CD4-positive, alpha-beta T cell treated with Interleukin-1 beta for 1 hour (primary cell): ENCODE measurements at places on chromosomes 1 and 21.

GRCh38 chr1:51504806-51505525 is 14.1 kb downstream of the EPS15 start:
- no peak for DNase-seq

DNA sequence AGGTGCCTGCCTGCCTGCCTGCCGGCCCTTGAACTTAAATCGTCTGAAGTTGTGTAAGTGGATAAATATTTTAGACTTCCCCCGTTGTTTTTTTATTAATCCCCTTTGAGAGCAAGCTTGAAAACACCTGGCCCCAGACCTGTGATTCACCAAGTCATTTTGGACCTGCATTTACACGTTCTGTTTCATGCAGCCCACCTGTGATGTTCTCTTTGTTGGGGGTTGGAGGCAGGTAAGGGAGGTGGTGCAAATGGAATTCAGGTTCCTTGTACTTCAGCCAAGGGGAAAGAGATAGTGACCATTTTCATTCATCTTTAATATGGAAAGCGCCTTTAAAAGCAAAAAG is 1.2 kb downstream of the SLC37A1 start:
- no peak for DNase-seq

DNA sequence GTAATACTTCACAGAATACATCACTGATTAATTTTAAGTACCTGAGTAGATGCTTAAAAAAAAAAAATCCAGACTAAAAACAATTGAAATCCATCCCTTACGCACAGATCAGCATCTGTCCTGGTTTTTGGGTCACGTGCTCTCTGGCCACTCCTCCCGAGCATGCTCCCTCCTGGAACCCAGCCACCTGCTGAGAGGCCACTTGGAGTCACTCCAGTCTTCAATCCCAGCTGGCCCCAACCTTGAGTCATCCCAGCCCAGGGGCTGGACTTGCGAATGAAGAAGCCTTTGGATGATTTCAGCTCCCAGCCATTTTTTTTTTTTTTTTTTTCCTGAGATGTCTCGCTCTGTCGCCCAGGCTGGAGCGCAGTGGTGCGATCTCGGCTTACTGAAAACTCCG is 8.9 kb downstream of the MAP1LC3C start:
- no peak for DNase-seq

- DNase-seq, result no peak
Measured at GRCh38 chr1:63946866-63947491, 173.2 kb downstream of the ROR1 start.

DNA sequence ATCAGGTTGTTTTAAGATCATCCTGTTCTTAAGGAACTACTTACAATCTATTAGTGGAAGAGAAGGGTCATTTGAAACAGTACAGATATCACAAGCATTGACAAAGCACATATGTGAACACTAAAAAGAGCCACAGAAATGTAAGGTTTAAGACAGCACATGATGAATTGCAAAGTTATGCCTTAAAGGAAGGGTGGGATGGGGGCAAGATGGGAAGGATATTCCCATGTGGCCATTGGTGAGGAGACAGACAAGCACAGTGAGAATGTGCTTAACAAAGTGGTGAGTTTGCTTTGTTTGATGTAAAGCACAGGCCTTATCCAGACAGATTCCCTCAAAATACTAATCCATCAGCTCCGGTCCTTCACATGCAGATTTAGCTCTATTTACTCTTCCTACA is 151.6 kb upstream of the IVNS1ABP start:
- DNase-seq, result no peak

DNA sequence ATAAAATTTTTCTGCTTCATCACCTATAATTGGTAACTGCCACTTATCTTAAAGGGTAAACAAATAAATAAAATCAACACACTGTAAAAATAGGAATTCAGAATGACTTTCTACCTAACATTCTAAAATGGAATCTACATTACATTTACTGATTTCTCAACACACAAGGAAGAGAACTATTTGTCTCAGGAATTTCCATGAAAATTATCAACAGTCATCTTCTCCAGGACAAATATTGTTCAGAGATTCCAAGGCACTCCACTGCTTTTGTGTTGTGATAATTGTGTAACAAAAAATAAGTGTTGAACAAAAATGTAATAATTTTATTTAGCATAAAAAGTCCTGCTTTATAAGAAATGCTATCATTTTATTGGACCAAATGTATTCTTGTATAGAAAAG is 7.3 kb downstream of the ODF2L start:
- DNase-seq, result no peak

GRCh38 chr1:195745189-195746010 is 862.8 kb downstream of the KCNT2 start:
- no peak for DNase-seq

- DNase-seq, result no peak
Measured at GRCh38 chr1:162328512-162328911, 48.1 kb downstream of the SPATA46 start.

- DNase-seq, result no peak
Measured at GRCh38 chr1:225448146-225448805, 20.4 kb upstream of the LBR start.

GRCh38 chr1:228393811-228394570 is 12.6 kb downstream of the TRIM11 start:
- no peak for DNase-seq

- no peak for DNase-seq
Measured at GRCh38 chr1:168845140-168845539, 116.1 kb upstream of the DPT start.

GRCh38 chr1:156124557-156125483 is 10.3 kb downstream of the LMNA start:
- DNase-seq, result peak; percentile 58

GRCh38 chr1:88321706-88322105 is 362.4 kb upstream of the PKN2 start:
- no peak for DNase-seq

DNA sequence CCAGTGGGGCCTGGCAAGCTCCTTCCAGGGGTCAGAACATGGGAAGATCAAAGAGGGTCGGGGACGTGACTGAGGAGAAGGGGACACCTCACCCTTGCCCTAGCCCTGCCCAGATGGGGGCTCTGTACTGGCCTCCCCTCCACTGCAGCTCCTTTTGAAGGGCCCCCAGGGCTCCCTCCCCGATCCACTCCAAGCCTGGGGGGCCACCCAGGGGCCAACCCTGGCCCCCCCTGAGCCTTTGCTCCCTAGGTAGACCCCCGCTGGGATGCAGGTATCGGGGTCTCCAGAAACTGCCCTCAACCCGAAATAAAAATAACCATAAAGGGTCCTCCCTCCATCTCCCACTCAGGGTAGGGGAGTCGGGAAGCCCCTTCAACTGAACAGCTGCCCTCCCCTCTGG is 37.4 kb upstream of the FAM131C start:
- DNase-seq, result no peak

- no peak for DNase-seq
Measured at GRCh38 chr1:193229136-193229535, 42.7 kb upstream of the B3GALT2 start.

DNA sequence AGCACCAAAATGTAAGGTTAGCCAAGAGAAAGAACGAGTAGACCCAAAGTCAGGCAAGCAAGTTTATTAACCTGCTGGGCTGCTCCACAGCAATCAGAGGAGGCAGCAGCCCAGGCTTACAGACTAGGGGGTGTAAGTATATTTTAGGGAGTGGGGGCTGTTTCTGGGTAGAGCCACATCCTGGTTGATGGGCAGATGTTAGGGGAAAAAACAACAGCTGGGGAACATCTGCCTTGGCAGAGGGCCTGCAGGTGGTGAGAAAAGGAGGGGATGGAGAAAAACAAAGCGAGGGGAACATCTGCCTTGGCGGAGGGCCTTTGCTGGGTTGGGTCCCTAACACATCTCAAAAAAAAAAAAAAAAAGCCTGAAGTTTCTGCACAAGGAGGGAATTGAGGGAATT is 9.7 kb upstream of the ZBTB48 start:
- no peak for DNase-seq

GRCh38 chr1:54803761-54804470 is 2.8 kb upstream of the TTC22 start:
- DNase-seq, result no peak

- DNase-seq, result no peak
Measured at GRCh38 chr1:233897325-233898162, 6.9 kb upstream of the SLC35F3 start.

- DNase-seq, result no peak
Measured at GRCh38 chr1:151729966-151730291, 8.6 kb downstream of the RIIAD1 start.

GRCh38 chr1:110502402-110503151 is 16.4 kb downstream of the KCNA10 start:
- DNase-seq, result peak; percentile 7

DNA sequence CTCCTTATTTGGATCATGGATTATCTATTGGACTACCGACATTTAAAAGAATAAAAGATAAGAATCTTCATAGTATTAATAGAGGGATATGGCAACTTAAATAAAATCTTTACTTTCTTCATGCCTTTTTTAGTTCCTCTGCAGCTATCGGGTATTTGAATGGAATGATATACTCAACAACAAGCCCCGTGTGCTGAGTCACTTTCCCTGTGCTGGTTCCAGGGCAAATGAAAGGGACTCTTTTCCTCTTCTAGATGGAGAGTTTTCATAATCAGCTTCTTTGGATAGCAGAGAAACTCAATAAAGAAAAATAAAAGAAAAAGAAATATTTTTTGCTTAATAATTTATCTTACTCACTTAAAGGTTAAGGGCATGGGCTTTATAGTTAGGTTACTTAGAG is 213.7 kb downstream of the LRRC40 start:
- DNase-seq, result no peak

GRCh38 chr1:205582471-205583291 is 49.1 kb downstream of the ELK4 start:
- no peak for DNase-seq

GRCh38 chr1:84339503-84339902 is 38.0 kb downstream of the SAMD13 start:
- DNase-seq, result no peak

- no peak for DNase-seq
Measured at GRCh38 chr1:206814716-206815341, 42.5 kb upstream of the IL10 start.

DNA sequence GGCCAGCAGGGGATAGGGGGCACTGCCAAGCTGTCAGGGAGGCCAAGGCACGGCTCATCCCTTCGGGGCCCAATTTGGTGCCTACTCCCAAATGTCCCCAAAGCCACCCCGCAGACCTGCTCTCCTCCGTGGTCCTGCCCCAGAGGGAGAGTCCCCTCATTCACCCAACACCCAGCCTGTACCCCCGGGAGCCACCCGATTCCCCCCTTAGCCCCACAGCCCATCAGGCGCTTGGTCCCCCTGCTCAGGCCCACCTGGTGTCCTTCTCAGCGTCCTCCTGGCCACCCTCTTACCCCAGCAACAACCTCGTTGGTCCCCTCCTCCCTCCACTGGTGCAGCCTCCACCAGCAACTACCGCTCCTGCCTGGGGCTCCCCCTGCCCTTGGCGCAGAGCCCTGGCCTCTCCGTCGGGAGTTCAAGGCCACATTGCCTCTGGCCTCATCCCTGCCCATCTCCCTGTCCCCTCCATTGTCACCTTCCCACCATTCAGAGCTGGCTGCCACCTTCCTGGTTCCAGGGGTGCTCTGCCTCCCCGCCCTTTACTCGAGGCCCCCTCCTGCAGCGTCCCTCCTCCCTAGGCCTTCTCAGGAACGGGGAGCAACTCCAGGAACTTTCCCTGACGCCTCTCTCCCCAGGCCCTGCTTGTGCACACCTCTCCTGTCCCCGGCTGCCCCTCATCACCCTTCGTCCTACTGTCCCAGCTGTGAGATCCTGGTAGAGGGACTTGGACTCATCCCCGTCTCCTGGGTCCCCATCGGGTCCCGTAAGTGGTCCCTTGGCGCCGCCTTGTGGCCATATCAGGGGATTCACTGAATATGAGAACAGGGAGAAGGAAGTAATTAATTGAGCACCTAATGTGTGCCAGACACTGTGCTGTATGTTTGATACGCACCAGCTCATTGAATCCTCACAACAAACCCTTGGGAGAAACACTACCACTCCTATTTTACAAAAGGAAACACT is 73.9 kb downstream of the RAP1GAP start:
- DNase-seq, result peak; percentile 26

GRCh38 chr1:45833361-45833760 is 29.9 kb downstream of the MAST2 start:
- no peak for DNase-seq

DNA sequence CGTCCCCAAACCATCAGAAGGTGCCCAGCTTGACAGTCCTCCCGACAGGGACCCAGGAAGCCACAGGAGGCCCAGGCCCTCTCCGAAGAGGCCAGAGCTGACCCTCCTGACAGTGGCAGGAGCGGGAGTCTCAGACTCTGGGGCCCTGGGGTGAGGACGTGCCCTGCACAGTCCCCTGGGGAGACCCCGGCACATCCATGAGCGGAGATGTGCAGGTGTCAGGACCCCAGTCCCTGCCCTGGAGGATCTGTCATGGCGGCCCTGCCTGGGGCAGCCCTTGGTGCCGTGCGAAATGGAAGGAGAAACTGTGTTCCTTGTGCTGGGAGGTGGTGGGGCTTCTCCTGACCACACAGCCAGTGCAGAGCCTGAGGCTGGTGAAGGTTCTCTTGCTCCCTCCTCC is 55.8 kb downstream of the OBSCN start:
- no peak for DNase-seq

DNA sequence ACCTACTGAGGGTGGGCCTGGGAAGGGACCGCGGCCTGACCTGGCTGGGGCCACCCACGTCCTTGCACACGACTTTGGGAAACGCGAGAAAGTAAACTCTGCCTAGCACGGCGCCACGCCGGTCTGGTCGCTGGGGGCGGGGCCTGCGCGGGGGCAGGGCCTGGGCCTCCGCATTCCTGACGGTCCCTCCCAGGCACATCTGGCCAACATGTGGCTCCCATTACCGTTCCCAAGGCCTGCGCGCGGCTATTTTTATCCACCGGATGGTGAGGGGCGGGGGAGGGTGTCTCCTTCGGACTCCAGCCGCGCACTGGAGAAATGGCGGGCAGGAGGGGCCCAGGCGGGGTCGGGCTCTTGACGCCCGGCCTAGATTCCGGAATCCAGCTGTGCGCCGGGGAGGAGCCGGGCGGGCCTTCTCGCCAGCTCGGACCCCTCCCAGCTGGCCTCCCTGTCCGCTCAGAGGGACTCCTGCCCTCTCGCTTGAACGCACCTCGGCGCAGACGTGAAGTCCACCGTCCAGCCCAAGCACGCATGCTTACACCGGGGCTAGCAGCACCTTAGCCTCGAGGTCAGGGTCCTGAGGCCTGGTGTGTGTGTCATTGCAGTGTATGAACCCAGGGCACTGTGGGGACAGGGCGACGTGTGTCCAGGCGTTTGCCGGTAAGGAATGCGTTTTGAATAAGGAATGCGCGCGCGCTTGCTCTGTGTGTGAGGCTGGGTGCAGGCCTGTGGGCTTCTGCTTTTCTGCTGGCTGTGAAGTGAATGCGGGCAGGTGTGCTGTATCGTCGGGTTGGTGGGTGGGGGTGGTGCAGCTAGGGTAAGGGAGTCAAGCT is 2.1 kb downstream of the EVA1B start:
- peak; percentile 26 for DNase-seq

DNA sequence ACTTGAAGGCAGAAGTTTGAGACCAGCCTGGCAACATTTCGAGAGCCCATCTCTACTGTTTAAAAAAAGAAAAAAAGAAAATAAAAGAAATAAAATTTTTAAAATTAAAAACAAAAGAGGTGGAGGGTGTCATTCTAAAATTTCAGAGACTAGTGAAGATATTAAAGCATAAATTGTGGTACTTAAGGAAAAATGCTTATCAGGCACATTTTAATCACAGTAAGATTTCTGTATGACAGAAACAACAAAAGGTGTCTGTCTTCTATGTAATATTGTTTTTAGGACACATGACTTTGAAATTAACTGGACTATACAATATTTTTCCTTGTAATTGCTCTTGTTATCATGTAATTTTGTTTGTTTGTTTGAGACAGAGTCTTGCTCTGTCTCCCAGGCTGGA is 4.6 kb downstream of the WASF2 start:
- DNase-seq, result no peak

- no peak for DNase-seq
Measured at GRCh38 chr1:155269381-155269780, 3.9 kb downstream of the CLK2 start.

GRCh38 chr1:110070282-110070669 is 196 bp downstream of the ALX3 start:
- DNase-seq, result no peak
